SK-N-SH (cell line): ENCODE measurements at places on chromosomes 4 and X.

DNA sequence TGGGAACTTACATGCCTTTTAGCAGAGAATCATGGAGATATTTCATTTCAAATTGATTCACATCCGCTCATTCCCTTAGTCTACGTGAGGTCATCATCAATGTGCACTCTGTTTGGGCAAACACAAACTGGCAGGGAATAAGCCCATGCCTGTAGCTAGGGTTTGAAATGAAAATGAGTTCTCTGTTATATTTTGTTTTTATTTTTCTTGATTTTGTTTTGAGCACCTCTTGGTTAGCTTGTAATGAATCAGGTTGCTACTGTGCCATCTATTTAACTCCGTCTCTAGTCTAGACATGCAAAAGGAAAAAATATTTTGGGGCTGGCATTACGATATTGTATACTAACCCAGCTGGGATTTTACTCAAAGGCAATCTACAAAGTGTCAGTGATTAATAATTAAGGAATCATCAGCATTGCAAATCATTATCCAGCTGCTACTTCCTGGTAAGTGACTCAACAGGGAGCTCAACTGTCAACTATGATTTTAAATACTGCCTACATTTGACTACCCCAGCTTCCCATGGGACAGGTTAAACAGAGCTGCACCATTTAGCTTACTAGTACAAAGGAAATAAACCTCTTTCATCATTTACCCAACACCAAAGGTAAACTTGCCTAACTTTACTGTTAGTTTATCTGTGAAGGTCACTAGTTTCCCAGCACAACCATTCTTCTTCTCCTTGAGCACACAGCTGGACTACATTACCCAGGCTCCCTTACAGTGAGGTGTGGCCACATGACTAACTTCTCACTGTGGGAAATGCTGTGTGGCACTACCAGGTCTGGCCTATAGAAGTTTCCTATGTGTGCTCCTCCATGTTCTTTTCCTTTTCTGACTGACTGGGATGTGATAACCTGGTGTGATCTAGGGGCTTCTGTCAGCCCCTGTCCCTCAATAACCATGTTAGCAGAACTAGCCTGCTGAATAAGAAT lies 21.2 kb upstream of the TRPC5OS start:
- H3K4me3 ChIP-seq, result no peak overlapping the region
- no peaks in the 10 kb centered on the region for H3K4me1 ChIP-seq
- no peak overlapping the region for H3K27ac ChIP-seq
- H3K36me3 ChIP-seq, result no peaks in the 10 kb centered on the region

DNA sequence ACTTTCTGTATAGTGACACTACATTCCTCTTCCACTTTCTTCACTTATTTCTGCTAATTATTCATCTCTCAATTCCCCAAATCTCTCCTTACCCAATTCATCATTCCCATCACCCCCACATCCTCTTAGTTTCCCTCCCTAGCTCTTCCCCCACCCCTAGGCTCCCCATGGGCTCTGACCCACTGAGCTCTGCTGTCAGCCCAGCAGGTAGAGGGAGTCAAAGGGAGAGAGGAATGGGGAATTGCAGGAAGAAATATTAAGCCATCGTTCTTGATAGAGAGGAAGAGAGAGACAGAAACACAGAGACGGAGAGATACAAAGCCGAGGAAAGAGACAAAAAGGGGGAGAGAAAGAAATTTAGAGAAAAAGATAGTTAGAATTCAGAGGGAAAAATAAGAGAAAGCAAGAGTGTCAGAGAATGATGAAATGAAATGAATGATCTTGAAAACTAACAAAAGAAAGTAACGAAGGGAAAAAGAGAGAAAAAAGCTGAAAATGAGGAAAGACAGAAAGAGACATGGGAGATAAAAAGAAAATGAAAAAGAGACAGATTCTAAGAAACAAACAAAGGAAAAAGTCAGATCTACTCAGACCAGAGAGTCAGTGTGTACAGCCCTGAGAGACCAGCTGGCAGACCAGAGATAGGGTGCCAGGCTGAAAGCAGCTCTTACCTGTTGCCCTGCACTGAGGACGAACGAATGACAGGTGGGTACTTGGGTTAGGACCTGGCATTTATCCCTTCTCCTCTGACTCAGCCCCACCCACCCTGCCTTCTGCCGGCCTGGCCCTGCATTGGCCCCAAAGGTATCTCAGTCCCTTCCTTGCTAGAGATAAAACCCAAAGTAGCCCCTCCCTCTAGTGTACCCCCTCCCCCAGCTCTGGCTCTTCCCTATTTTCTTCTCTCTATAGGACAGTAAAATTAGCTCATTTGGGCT lies at the start of gene ALAS2:
TSS of gene ALAS2 (minus strand) at position 707 of the 935 bp plus-strand sequence. CDS start 4,977 bp downstream, outside the sequence.
- no peak within 1 kb of the TSS for H3K27ac ChIP-seq
- no peaks in the 10 kb centered on the region for H3K27me3 ChIP-seq
- H3K4me1 ChIP-seq, result no peaks in the 10 kb centered on the region
- no peak for DNase-seq
- H3K36me3 ChIP-seq, result no peaks in the 10 kb centered on the region

GRCh38 chr4:176676901-176677300 lies 115.8 kb downstream of the VEGFC start:
- DNase-seq, result no peak
- no peaks in the 10 kb centered on the region for H3K27me3 ChIP-seq
- peaks cover 82% of the 10 kb centered on the region for H3K36me3 ChIP-seq
- 0 out of 2 replicates have a peak, but pooled peaks cover 3% of the 10 kb centered on the region for H3K4me1 ChIP-seq
- H3K27ac ChIP-seq, result peak overlapping the region; percentile 56; the same call in 1 of the 2 replicates
- H3K4me3 ChIP-seq, result no peak overlapping the region

DNA sequence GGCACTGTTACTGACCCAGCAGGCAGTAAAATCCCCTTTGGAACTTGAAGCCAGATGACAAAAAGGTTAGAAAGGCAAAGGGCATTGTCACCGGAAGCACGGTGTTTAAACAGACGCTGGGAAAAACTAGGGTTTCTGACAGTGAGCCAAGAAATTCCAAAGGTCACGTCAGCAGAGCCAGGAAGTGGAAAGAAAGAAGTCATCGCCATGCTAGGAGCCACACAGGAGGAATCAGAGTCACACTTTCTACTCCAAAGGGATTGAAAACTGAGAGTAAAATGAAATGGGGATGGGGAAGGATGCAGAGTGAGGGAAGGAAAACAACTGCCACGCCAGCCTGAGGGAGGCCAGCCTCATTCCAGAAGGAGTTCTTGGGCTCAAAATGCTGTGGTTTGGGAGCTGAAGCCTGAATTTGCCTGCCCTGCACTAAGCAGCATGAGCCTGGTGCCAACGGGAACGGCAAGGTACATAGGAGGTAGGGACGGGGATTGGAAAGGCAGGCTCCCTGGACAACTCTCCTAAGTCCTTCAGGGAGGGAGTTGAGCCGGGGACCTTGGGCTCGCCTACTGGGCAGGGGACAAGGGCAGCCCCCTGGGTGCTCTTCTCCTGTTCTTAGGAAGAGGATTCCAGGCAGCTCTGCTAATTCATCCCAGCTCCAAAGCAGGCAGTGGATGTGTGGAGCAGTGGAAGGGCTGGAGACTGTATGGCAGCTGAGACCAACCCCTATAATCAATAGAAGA lies 66.8 kb downstream of the SOWAHB start:
- no peaks in the 10 kb centered on the region for H3K36me3 ChIP-seq
- no peak overlapping the region for H3K4me3 ChIP-seq
- DNase-seq, result no peak
- no peaks in the 10 kb centered on the region for H3K27me3 ChIP-seq
- peaks cover 17% of the 10 kb centered on the region; the same call in 1 of the 2 replicates for H3K4me1 ChIP-seq

- H3K4me3 ChIP-seq, result peak overlapping the region; percentile 66
- no peak overlapping the region for H3K27ac ChIP-seq
- no peaks in the 10 kb centered on the region for H3K4me1 ChIP-seq
- peak; percentile 16 for DNase-seq
These were observed 145.5 kb downstream of the NWD2 start for GRCh38 chr4:37389967-37390580.

- H3K27ac ChIP-seq, result no peak overlapping the region
- H3K4me3 ChIP-seq, result no peak overlapping the region
- DNase-seq, result no peak
- peaks cover 19% of the 10 kb centered on the region; the same call in 1 of the 2 replicates for H3K27me3 ChIP-seq
- H3K4me1 ChIP-seq, result no peaks in the 10 kb centered on the region
These were observed 24.9 kb upstream of the DCHS2 start for GRCh38 chr4:154516318-154517029.

DNA sequence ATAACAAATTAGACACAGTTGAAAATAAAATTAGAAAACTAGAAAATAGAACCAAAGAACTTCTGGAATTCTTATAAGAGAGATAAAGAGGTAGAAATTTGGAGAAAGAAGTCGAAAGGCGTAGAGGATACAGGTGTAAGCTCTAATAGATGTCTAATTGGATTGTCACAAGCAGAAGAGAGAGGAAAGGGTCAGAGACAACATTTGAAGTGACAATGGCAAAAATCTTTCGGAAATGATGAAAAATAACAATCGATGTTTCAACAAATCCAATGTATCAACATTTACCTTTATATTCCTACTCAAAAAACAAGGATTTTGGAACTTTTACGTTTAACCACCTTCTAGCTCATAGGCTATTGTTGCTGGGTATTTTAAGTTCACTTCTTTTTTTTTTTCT lies 3.8 kb downstream of the CXCL8 start:
- H3K27me3 ChIP-seq, result no peaks in the 10 kb centered on the region
- no peak overlapping the region for H3K4me3 ChIP-seq
- H3K36me3 ChIP-seq, result no peaks in the 10 kb centered on the region
- DNase-seq, result no peak
- no peak overlapping the region for H3K27ac ChIP-seq

- no peak overlapping the region for H3K4me3 ChIP-seq
- H3K27ac ChIP-seq, result no peak overlapping the region
- no peaks in the 10 kb centered on the region for H3K4me1 ChIP-seq
- no peak for DNase-seq
These were observed 35.8 kb downstream of the RHOH start for GRCh38 chr4:40232610-40233009.

GRCh38 chrX:39559229-39559628 lies 538.5 kb downstream of the BCOR start:
- no peaks in the 10 kb centered on the region for H3K4me1 ChIP-seq
- H3K27ac ChIP-seq, result no peak overlapping the region
- no peaks in the 10 kb centered on the region for H3K36me3 ChIP-seq
- no peak for DNase-seq

GRCh38 chr4:15936495-15936894 lies 2.0 kb downstream of the FGFBP1 start:
- H3K4me1 ChIP-seq, result no peaks in the 10 kb centered on the region
- no peak overlapping the region for H3K4me3 ChIP-seq
- H3K27me3 ChIP-seq, result no peaks in the 10 kb centered on the region; the same call in 1 of the 2 replicates
- H3K36me3 ChIP-seq, result no peaks in the 10 kb centered on the region
- no peak overlapping the region for H3K27ac ChIP-seq

- H3K4me3 ChIP-seq, result no peak overlapping the region
- H3K27me3 ChIP-seq, result no peaks in the 10 kb centered on the region
- DNase-seq, result no peak
- peaks cover 8% of the 10 kb centered on the region for H3K4me1 ChIP-seq
- H3K36me3 ChIP-seq, result no peaks in the 10 kb centered on the region
These were observed 120.6 kb downstream of the REELD1 start for GRCh38 chr4:146334862-146335449.

- H3K4me3 ChIP-seq, result no peak overlapping the region
- H3K36me3 ChIP-seq, result no peaks in the 10 kb centered on the region
- no peaks in the 10 kb centered on the region for H3K4me1 ChIP-seq
- no peak overlapping the region for H3K27ac ChIP-seq
These were observed 541.4 kb downstream of the ADGRL3 start for GRCh38 chr4:61741327-61742096.
